ENCODE measurements at places on chromosomes 11 and 22. TPM values are rescaled to one million over a fixed set of nuclear protein-coding genes. Genes with fewer than 3 reads are reported as not detected.

Gene DUSP8
- total RNA-seq: 5.1 TPM

Gene FAM111A
- total RNA-seq: 117 TPM

Gene BLID
- not detected for total RNA-seq

Gene DEPDC7
- total RNA-seq: 13.6 TPM

Gene MPPED1
- not detected for total RNA-seq

Gene GAB4
- 1.1 TPM for total RNA-seq

Gene HSPA8
- 941 TPM for total RNA-seq

Gene C2CD3
- total RNA-seq: 31.1 TPM

Gene NNMT
- total RNA-seq: not detected

Gene WNT11
- not detected for total RNA-seq

Gene MRGPRX3
- not detected for total RNA-seq

Gene RAB36
- 1.1 TPM for total RNA-seq

Gene OR10A2
- total RNA-seq: not detected

Gene THY1
- not detected for total RNA-seq

Gene OR51E2
- not detected for total RNA-seq

Gene TTC12
- total RNA-seq: 92.0 TPM

Gene MS4A8
- not detected for total RNA-seq

DNA sequence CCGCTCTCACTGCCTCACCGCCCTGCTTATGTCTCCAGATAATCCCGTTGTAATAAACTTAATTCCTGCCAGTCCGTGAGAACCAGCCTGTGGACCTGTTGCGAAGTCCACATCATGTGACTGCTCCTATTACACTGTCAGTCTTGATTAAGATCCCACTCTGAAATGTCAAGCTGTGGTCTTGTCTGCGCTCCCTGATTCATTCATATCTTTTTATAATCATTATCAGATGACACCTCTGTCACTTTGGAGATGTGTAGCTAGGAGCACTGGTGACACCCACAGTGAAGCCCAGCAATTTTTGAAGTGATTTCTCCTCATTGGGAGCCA, 377.3 kb downstream of the TBC1D22A start:
- H3K27me3 ChIP-seq: no peaks in the 10 kb centered on the region
- DNase-seq: no peak
- H3K36me3 ChIP-seq: peaks cover 5% of the 10 kb centered on the region
- H3K27ac ChIP-seq: no peak overlapping the region
- H3K4me1 ChIP-seq: peaks cover 4% of the 10 kb centered on the region

DNA sequence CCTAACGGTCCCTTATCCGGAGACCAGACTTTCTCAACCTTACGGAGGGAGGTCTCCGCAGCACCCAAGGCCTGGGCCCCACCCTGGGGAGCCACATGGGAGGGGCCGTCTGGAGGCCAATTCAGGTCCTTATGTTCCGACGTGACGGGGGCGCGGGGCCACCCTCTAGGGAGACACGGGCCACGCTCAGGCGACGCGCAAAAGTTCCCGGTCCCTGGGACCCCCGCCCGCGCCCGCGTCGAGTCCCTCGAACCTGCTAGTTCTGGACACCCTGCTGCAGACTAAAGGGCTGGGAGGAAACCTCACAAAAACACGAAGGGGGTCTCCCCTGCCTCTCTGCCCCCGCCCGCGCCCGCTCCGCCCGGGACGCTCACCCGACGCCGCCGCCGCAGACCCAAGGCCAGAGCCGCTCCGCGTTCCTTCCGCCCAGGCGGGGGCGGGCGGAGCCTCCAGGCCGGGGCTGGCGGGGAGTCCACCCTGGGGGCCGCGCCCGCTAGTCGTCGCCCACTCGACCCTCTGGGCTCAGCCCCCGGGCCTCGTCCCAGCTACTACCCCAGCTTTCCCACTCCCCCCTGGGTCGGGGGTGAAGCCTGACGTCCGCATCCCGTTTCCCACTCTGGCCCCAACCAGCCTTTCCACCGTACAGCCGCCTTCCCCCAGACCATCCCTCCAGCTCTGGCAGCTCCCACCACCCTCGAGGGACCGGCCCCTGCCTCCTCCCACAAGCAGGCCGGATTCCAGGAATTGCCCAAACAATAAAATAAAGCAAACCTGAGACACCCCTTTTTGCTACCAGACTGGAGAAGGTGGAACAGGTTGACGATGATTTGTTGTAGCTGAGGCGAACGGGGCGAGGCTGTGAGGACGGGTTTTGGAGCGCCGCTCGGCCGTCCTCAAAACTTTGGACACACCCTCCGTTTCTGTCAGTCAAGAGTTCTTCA, 2.7 kb downstream of the RNH1 start:
- no peak for DNase-seq
- H3K27ac ChIP-seq: no peak overlapping the region
- no peaks in the 10 kb centered on the region for H3K27me3 ChIP-seq
- peak overlapping the region; percentile 81 for H3K4me3 ChIP-seq

- H3K4me1 ChIP-seq: peaks cover 4% of the 10 kb centered on the region
- H3K27ac ChIP-seq: no peak overlapping the region
- DNase-seq: no peak
- no peak overlapping the region for H3K4me3 ChIP-seq
- peaks cover 55% of the 10 kb centered on the region for H3K36me3 ChIP-seq
Measured at GRCh38 chr22:38243007-38243765, 29.6 kb downstream of the TMEM184B start.

DNA sequence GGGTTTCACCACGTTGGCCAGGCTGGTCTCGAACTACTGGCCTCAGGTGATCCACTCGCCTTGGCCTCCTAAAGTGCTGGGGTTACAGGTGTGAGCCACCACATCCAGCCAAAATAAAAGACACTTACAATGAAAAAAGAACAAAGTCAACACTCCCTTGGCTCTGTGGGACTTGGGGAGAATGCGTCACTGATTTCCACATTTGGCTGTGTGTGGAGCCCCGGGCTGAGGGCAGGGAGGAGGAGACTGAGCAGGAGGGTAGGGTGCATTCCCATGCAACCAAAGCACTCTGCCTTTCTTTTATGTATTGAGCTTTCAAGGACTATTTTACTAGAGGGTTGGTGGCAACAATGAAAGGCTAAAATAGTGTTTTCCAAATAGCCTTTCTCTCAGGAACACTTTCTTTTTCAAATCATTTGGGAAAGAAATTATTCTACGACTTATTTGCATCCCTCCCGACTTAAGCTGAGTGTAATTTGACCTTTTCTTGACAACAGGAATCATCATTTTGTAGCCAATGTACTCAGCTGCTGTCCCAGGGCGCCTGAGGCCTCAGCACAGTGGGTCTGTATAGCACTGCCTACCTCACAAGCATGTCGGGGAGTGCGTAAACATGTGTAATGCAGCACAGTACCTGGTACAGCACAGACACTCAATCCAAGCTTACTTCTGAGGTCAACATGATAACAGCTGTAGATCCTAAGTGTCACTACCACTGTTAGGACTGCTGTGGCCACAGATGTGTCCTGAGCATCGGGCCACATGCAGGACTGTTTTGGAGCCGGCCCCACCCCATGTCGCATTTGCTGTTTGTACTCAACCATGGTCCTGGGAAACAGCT, 10.1 kb upstream of the SERPIND1 start:
- H3K27ac ChIP-seq: no peak overlapping the region
- no peak for DNase-seq
- H3K27me3 ChIP-seq: no peaks in the 10 kb centered on the region
- H3K4me1 ChIP-seq: peaks cover 4% of the 10 kb centered on the region

DNA sequence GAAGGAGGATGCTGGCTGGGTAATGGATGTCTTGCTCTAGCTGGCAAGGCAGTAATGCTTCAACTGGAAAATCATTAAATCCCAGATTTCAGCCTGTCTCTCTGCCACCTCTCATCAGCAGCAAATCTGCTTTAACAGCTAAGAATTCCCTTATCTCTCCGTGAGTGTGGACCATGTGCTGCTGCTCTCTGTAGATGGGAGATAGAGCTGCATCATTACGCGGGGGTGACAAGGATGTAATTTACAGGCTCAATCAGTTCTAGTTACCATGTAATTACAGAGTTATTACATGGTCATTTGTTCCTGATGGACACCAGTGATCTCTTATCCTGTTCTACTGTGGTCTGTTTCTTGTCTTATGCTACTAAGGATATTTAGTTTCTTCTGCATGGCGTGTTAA, 665.4 kb downstream of the NTM start:
- no peak overlapping the region for H3K27ac ChIP-seq
- DNase-seq: no peak
- no peaks in the 10 kb centered on the region for H3K4me1 ChIP-seq
- no peaks in the 10 kb centered on the region for H3K27me3 ChIP-seq
- no peaks in the 10 kb centered on the region for H3K36me3 ChIP-seq

DNA sequence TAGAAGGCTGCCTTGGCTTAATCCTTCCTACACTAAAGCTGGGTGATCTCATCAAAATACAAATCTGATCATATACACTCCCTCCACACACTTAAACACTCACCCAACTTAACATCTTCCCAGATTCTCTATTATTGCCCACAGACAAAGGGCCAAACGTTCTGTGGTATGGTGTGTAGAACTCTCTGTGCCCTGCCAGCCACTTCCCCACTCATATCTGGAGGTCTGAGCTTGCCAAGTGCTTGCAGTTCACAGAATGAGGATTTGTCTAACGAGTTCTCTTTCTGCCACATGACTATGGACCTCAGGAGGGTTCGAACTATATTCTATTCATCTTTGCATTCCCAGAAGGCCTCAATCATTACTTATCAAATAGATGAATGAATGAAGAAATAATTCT, 77.6 kb downstream of the MPPED2 start:
- H3K27ac ChIP-seq: no peak overlapping the region
- H3K27me3 ChIP-seq: peaks cover 3% of the 10 kb centered on the region
- no peak for DNase-seq
- H3K4me1 ChIP-seq: peaks cover 11% of the 10 kb centered on the region
- H3K4me3 ChIP-seq: no peak overlapping the region
- H3K36me3 ChIP-seq: no peaks in the 10 kb centered on the region

- no peaks in the 10 kb centered on the region for H3K36me3 ChIP-seq
- DNase-seq: no peak
- no peak overlapping the region for H3K27ac ChIP-seq
- no peak overlapping the region for H3K4me3 ChIP-seq
- no peaks in the 10 kb centered on the region for H3K4me1 ChIP-seq
- H3K27me3 ChIP-seq: peaks cover 4% of the 10 kb centered on the region
Measured at GRCh38 chr11:109838026-109838425, 255.2 kb upstream of the ZC3H12C start.

GRCh38 chr22:46036558-46037408, 59.8 kb upstream of the WNT7B start:
- peak; percentile 86 for DNase-seq
- H3K36me3 ChIP-seq: no peaks in the 10 kb centered on the region
- no peaks in the 10 kb centered on the region for H3K27me3 ChIP-seq
- H3K27ac ChIP-seq: peak overlapping the region; percentile 96

GRCh38 chr11:74776546-74776945, 27.9 kb downstream of the RNF169 start:
- no peak overlapping the region for H3K27ac ChIP-seq
- H3K4me1 ChIP-seq: peaks cover 18% of the 10 kb centered on the region
- H3K4me3 ChIP-seq: no peak overlapping the region
- no peak for DNase-seq

DNA sequence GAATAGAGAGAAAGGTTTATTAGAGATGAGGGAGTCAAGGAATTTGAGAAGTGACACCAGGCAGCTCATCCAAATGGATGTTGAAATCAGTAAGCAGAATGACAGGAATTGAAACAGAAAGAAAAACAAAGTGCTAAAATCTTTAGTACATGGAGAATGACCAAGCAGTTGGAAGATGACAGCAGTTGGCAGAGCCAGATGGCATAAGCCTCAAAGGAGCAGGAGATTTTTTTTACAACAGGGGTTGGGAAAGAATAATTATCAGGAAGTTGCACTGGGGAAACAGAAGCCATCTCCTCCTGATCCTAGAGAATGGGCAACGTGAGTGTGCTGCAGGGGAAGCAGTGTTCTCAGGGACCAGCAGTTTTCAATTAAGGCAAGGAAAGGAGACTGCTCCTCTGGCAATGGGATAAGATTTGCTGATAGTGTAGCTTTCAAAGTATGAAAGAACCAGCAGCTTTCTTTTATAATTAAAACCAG, 28.9 kb downstream of the RAB39A start:
- H3K27me3 ChIP-seq: peaks cover 11% of the 10 kb centered on the region
- H3K4me3 ChIP-seq: no peak overlapping the region
- no peaks in the 10 kb centered on the region for H3K4me1 ChIP-seq
- H3K36me3 ChIP-seq: no peaks in the 10 kb centered on the region
- DNase-seq: no peak

GRCh38 chr22:45777852-45778375, 106.3 kb downstream of the ATXN10 start:
- DNase-seq: no peak
- no peaks in the 10 kb centered on the region for H3K27me3 ChIP-seq
- no peak overlapping the region for H3K4me3 ChIP-seq
- no peak overlapping the region for H3K27ac ChIP-seq
- H3K4me1 ChIP-seq: peaks cover 2% of the 10 kb centered on the region
- peaks cover 31% of the 10 kb centered on the region for H3K36me3 ChIP-seq

GRCh38 chr11:10485646-10486045, 30.6 kb downstream of the AMPD3 start:
- H3K36me3 ChIP-seq: peaks cover 90% of the 10 kb centered on the region
- H3K27me3 ChIP-seq: no peaks in the 10 kb centered on the region
- H3K4me1 ChIP-seq: peaks cover 15% of the 10 kb centered on the region
- H3K4me3 ChIP-seq: no peak overlapping the region
- DNase-seq: no peak

DNA sequence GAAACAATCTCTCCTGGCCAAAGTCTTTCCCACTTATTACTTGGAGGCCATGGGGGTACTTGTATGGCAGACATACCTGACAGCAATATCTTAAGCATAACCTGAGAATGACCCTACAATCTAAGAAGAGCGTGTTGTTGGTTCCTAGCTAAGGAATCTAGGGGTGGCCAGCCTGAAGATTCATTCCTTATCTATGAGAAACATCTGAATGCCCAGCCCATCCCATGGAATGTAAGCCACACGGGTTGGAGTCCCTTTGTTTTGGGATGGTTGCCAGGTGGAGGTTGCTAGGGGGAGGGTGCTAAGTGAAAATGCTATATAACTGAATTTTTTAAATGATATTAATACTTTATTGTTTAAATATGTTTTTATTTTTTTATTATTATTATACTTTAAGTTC, 725.0 kb downstream of the ETS1 start:
- peaks cover 22% of the 10 kb centered on the region for H3K27me3 ChIP-seq
- no peaks in the 10 kb centered on the region for H3K36me3 ChIP-seq
- DNase-seq: no peak
- H3K4me1 ChIP-seq: no peaks in the 10 kb centered on the region
- no peak overlapping the region for H3K4me3 ChIP-seq

GRCh38 chr11:65808744-65809341, 22.0 kb downstream of the OVOL1 start:
- peaks cover 3% of the 10 kb centered on the region for H3K27me3 ChIP-seq
- no peak overlapping the region for H3K27ac ChIP-seq

DNA sequence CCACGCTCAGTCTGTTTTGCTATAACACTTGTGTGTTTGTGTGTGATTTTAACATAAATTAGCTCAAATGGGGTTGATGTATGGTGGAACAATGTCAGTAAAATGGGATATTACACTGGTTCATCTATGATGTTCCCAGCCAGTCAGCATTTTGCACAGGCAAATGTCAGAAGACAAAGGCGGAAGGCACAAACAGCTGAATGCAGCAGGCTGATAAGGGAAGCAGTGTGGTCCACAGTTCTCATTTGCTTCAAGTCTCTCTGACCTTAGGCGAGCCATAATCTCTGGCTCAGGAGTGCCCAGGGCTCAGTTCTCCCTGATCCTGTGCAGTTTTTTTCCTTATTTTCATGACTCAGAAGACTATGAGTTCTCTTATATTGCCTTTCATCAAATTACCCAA, 102.7 kb downstream of the FAR1 start:
- no peaks in the 10 kb centered on the region for H3K36me3 ChIP-seq
- no peak overlapping the region for H3K4me3 ChIP-seq
- peaks cover 3% of the 10 kb centered on the region for H3K27me3 ChIP-seq
- no peak overlapping the region for H3K27ac ChIP-seq
- peaks cover 4% of the 10 kb centered on the region for H3K4me1 ChIP-seq

- H3K4me3 ChIP-seq: no peak overlapping the region
- H3K4me1 ChIP-seq: peaks cover 11% of the 10 kb centered on the region
- peak; percentile 59 for DNase-seq
- H3K27me3 ChIP-seq: no peaks in the 10 kb centered on the region
- H3K27ac ChIP-seq: no peak overlapping the region
Measured at GRCh38 chr11:10495464-10495786, 40.4 kb downstream of the AMPD3 start.

Measured in naive thymus-derived CD8-positive, alpha-beta T cell (primary cell).